ENCODE measurements at places on chromosomes 5 and 9.

- DNase-seq = no peak
Observed at GRCh38 chr9:82299870-82300269, 311.3 kb downstream of the SPATA31D1 start.

DNA sequence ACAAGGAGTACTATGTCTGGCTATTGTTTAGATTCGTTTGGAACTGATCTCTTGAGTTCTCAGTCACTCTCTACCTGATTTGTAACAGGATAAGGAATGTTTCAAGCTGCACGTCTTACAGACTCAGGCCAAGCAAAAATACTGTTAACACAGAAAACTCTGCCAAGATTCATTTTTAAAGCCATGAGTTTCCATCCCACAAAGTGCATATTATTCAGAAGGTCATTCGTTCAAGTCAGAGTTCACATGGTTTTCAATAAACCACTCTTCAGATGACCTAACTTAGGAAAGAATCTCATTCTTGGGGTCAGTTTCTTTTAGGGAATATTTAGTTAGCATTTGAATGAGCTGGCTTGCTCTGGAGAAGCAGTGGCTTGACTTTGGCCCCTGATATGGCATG, 49.3 kb downstream of the F2R start:
- DNase-seq = no peak

GRCh38 chr5:31941151-31941755, 232.9 kb downstream of the GOLPH3 start:
- DNase-seq = no peak

- DNase-seq = no peak
Observed at GRCh38 chr5:128163991-128164390, 80.4 kb downstream of the SLC12A2 start.

DNA sequence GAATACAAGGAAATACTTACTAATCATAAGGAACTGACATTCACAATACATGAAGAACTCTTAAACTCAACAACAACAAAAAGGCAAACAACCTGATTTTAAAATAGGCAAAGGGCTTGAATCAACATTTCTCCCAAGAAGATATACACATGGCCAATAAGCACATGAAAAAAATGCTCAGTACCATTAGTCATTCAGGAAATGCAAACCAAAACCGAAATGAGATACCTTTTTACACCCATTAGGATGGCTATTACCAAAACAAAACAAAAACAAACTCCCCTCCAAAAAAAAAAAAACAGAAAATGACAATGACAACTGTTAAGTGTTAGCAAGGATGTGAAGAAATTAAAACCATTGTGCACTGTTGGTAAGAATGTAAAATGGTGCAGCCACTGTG, 104.1 kb upstream of the ZNF462 start:
- DNase-seq = no peak

- no peak for DNase-seq
Observed at GRCh38 chr5:501831-502184, 22.4 kb downstream of the SLC9A3 start.

All from NCI-H187 treated with DMSO at 0.1 percent for 48 hours (cell line).